Immature natural killer cell (primary cell): ENCODE measurements at places on chromosomes 2 and 18.
A peak's percentile ranks its signal among the peaks of the same experiment; 100 is the strongest.

GRCh38 chr2:237218756-237219155 lies 133.1 kb downstream of the COPS8 start:
- no peak for DNase-seq

GRCh38 chr2:47083005-47083404 lies 72.1 kb downstream of the STPG4 start:
- DNase-seq = no peak

GRCh38 chr2:226979004-226979403 lies 143.2 kb downstream of the RHBDD1 start:
- no peak for DNase-seq

DNA sequence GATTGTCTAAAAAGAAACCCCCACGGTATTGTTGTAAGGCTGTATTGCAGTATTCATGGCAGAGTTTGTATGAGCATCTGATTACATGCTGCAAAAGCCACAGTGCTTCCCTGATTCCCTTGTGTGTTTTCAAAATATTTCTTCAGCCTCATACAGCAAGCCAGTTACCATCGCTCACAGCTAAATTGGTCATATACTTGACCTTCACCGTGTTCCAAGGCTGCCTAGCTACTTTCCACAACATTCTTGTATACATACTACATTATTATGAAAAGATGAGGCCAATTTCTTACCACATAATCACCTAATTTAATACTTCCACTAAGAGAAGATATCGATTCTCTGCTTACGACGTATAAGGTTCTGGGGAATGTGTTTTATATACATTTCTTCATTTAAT lies 576.3 kb upstream of the CNTNAP5 start:
- no peak for DNase-seq

- no peak for DNase-seq
These were observed 114.0 kb upstream of the SLC39A10 start for GRCh38 chr2:195543063-195543462.

- no peak for DNase-seq
These were observed 21.8 kb upstream of the SERPINE2 start for GRCh38 chr2:224060783-224061482.

DNA sequence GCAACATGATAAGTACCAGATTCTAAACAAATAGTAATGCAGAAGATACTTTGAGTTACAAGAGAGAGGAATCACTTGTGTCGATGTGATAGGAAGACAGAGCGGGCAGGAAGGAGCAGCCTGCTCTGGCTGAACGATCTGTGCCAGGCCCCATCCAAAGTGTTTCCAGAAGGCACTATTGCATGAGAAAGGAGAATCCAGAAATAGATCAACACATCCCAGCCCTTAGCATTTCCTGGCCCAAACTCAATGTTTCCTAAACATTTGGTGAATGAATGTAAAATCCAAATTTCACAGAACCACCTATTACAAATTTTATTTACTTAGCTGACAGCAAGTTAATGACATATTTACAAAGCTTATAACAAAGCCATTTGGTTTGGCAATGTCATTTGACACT lies 257.2 kb downstream of the TXNL1 start:
- DNase-seq = no peak

DNA sequence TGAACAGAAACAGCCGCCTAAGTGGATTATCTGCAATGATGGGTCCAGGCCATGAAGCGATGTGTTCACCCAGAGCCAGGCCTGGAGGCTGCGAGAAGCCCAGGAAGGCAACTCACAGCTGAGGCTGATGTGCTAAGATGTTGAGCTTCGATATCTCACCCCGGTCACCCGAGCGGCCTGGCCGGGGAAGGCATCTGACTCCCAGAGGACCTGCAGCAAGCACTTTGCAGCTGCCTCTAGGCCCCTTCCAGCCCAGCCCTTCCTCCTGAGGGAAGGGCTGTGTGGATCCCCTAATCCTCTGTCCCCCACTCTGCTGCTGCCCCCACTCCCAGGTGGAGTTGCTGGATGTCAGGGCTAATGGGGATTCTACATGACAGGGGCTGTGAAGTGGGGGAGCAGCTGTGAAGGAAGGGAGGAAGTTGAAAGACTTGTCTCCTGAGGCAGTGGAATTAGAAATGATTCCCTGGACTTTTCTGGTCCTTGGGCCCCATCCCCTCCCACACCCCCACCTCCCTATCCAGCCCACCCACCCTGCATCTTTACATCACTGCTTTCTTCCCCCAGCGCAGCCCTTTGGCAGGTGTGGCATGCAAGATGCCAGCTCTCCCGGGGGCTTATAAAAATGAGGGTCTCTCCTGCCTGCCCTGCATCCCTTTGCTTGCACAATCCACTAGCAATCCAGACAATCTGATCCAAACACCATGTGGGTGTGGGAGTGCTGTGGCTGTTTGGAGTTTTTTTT lies 4.3 kb downstream of the ATP6V1B1 start:
- DNase-seq = no peak

- DNase-seq = no peak
These were observed 16.2 kb downstream of the GALM start for GRCh38 chr2:38682008-38682575.

- no peak for DNase-seq
These were observed 23.8 kb upstream of the SMAD4 start for GRCh38 chr18:51006061-51006818.

- no peak for DNase-seq
These were observed 140.9 kb downstream of the TFCP2L1 start for GRCh38 chr2:121144111-121144510.

DNA sequence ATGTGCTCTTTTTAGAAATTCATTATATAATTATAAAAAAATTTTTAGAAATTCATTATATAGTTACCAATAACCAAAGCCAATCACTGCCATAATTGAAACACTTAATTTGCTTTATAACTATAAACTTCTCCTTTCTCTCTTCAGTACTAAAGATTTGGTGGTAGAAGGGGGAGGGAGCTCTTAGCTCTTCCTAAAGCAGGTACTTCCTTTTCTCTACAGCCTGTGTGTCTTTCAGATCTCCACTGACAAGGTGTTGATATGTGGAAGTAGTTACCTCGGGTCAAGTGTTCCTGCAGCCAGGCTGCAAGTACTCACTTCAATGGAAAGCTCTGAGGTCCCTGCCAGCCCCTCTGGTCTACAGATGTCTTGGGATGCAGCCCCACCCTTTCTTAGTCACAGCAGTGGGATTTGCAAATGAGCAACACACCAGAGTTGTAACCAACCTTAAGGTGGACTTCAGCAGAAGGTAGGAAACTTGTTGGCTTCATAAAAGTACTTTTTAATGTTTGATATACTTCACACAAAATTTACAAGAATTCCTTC lies 690.0 kb downstream of the ARHGAP15 start:
- DNase-seq = no peak

DNA sequence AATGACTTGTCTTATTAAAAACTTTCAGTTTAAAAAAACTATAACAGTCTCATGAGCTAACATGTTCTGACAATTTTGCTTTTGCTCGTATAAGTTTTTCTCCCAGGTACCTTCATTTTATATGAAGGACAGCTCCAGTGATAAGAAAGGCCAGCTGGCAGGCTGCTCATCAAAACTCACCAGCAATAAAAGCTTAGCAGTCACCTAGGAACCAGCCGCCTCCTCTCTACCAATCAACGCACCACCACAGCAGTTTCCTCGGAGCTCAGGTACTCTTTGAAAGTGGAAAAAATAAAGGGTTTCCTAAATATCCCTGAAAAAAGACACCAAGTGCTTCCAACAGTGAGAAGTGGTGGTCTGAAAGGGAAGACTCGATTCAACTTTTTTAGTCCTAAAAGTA lies 100.9 kb upstream of the CCDC150 start:
- no peak for DNase-seq

GRCh38 chr2:144660518-144661316 lies 140.8 kb upstream of the ZEB2 start:
- DNase-seq = peak; percentile 9

- DNase-seq = no peak
These were observed 1017.6 kb downstream of the DPP10 start for GRCh38 chr2:115460008-115460407.

DNA sequence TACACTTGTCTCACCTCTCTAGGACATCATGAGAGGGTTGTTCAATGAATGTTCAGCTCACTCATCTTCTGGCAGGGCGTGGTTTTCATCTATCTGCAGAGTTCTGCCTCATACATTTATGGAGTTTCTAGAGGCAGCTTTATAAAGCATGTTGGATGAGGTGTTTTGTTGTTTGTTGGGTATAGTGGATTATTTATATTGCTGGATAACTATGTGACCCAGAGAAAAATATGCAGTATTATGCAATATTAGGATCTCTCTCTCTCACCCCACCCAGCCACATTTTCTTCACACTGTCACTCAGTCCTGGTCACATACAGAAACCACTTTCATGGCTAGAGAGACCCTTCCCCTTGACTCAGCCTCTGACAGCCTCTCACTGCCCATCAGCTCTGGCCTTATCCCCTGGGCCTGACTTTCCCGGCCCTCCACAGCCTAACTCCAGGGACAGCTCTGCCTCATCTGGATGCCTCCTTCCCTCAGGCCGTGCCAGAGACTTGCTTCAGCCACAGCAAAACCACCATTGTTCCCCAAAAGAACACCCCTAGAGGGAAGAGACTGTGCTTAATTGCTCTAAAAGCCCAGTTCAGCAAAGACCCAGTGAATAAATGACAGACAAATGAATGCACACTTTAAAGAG lies 260.3 kb downstream of the MYCN start:
- DNase-seq = no peak

DNA sequence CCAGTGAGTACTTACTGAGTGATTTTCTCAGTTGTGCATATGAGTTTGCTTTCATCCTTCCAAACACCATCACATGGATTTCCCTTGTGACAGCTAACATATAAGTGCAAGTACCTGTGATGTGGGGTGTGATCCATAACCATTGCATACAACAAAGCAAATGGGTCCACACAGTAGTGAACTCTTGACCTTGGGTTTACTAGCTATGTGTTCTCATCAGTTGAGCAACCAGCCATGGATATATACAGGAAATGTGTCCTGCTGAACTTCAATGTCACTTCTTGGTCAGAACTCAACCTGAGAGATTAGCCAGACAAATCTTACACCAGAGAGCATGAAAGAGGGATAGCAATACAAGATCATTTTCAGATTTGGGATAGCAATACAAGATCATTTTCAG lies 420.9 kb upstream of the KCNH7 start:
- no peak for DNase-seq

DNA sequence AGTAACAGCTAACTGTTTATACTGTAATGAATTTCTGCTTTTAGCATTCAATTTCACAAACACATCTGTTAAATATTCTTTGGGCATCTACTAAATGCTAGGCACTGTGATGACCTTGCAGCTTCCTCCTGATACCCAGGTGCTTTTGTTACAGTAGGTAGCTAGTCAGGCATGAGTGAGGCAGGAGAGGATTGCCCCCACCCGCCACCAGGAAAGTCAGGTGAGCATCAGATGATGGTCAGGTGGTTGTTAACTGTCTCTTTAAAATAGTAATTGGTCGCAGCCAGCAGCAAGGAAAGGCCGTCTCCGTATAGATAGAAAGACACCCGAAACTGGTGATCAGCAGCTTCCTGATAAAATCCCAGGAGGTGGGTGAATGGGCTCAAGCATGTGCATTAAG lies 255.6 kb downstream of the PIEZO2 start:
- DNase-seq = no peak

DNA sequence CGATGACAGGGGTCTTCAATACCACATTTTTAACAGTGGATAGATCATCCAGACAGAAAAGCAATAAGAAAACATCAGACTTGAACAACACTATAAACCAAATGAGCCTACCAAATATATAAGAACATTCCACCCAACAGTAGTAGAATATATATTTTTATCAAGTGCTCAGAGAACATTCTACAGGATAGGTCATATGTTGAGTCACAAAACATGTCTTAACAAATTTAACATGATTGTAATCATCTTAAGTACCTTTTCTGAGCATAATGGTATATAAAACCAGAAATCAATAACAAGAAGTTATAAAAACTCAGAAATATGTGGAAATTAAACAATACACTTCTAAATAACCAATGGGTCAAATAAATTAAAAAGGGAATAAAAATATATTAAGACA lies 194.0 kb upstream of the CYP26B1 start:
- no peak for DNase-seq

DNA sequence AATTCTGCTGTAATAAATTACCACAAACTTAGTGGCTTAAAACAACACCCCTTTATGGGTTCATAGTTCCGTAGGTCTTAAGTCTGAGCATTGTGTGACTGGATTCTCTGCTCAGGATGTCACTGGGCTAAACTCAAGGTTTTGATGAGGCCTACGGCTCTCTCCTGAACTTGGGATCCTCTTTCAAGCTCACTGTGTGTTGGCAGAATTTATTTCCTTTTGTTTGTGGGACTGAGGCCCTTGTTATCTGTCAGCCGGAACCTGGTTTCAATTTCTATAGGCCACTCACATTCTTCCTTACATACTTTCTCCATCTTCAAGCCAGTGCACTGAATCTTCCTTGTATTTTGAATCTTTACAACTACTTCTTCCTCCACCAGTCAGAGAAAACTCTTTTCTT lies 290.2 kb downstream of the AKAIN1 start:
- no peak for DNase-seq

GRCh38 chr2:45623098-45623497 lies 12.0 kb upstream of the SRBD1 start:
- DNase-seq = no peak

- DNase-seq = no peak
These were observed at the start of gene CYP27A1 for GRCh38 chr2:218781691-218782527. TSS of gene CYP27A1 (plus strand) at chr2:218782147. CDS start at chr2:218782183, 36 bp downstream.
